ENCODE measurements at places on chromosomes 1 and 21.

GRCh38 chr1:226764533-226764932 is 25.5 kb upstream of the ITPKB start:
- DNase-seq = no peak

- DNase-seq = no peak
These were observed 50.6 kb upstream of the SLC35A3 start for GRCh38 chr1:99919220-99919619.

- DNase-seq = no peak
These were observed 18.6 kb downstream of the RO60 start for GRCh38 chr1:193077991-193078390.

GRCh38 chr1:21541835-21542234 is 32.6 kb downstream of the ALPL start:
- DNase-seq = no peak

- no peak for DNase-seq
These were observed 5.5 kb upstream of the RGS21 start for GRCh38 chr1:192311281-192311680.

DNA sequence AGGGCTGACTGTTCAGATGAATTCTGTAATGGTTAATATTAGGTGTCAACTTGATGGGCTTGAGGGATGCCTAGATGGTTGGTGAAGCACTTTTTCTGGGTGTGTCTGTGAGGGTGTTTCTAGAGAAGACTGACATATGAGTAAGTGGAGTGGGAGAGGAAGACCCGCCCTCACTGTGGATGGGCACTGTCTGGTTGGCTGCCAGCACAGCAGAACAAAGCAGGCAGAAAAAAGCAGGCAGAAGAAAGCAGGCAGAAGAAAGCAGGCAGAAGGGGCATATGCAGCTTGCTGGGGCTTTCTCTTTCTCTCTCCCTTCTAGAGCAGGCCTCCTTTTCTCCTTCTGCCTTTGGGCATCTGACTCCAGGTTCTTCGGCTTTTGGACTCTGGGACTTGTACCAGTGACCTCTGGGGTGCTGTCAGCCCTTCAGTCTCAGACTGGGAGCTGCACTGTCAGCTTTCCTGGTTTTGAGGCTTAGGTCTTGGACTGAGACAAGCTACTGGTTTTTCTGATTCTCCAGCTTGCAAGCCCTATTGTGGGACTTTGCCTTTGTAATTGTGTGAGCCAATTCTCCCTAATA is 42.9 kb upstream of the CD2 start:
- no peak for DNase-seq

DNA sequence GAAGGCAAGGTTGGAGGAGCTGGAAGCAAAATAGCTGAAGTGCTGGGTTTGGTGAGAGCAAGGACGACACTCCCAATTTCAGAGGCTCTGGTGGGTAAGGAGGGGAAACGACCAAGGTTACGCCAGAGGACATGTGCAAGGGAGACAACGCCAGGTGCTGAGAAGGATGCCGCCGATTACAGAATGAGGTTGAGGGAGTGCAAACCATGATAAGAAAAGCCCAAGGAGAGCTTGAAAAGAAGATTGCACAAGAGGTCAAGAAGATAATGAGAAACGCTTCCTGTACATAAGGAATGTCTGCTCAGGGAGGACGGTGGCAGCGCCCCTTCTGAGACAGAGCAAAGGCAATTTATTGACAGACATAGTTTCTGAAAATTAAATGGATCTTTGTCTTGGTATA is 382.0 kb upstream of the PROX1 start:
- DNase-seq = no peak

DNA sequence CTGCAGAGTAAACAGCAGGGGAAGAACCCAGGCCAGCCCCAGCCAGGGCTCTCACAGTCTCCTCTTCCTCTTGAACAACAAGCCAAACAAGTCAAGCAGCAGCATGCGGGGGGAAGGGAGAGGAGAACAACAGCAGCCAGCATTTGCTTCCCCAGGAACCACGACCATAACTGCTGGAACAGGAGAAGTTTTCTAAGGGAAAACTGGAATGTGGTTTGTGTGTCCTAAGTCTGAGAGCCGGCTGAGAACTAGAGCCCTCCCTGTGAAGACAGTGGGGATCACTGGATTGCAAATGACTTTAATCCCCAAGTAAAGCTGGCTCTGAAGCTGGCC is 48.2 kb downstream of the COQ8A start:
- no peak for DNase-seq

- no peak for DNase-seq
These were observed 370.6 kb downstream of the SIPA1L2 start for GRCh38 chr1:232259333-232259732.

DNA sequence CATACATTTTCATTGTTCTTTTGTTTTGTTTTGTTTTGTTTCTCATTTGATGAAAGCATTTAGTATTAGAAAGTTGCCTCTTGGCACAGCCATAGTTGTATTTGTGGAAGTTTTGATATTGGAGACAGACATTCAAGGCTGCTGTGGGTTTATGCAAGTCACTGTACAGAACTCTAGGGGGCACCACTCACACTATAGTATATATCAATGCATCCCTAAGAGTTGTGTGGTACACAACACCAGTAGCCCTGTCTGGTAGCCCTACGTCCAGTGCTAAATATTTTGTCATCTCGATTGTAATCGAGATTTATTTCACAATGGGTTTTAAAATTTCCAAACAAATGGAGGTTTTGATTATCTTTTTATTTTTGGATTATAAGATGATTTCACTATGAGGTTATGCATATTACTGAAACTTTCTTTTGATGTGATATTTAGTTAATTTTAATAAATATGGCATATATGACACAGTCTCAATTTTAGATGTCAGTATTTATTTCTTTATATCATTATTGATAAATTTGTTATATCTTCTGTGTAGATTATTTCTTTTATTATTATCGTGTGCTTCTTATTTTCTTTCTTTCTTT is 112.2 kb downstream of the NR5A2 start:
- no peak for DNase-seq

DNA sequence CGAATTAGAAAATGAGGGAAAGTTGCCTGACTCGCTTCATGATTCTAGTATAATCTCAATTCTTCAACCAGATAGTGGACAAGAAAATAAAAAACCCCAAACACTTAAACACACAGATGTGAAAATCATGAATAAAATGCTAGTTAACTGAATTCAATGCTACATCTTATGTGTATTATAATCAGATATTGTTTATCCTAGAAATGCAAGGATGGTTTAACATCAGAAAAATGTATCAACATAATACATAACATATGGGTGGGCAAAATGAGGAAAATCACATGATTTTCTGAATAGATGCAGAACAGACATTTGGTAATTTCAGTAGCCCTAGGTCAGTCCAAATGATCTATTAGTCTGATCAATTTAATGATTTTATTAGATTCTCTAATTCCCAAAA is 97.2 kb downstream of the SIM2 start:
- DNase-seq = no peak

DNA sequence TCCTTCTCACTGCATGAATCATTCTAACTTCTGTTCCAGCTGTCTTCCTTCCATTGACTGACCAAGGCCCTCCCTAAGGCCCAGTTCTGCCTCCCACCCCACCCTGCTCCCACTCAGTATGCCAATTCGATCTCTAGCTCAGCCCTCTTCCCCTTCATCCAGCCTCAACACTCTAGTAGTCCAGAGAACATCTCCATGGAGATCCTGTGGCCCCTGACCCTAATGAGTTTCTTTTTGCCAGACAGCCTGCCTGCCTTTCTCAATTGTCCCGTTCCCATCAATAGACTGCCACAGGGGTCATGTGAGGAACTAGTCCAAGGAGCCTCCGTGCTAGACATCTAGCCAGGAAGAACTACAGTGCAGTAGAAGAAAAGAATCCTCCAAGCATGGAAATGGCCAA is 26.4 kb downstream of the RRAGC start:
- DNase-seq = no peak

DNA sequence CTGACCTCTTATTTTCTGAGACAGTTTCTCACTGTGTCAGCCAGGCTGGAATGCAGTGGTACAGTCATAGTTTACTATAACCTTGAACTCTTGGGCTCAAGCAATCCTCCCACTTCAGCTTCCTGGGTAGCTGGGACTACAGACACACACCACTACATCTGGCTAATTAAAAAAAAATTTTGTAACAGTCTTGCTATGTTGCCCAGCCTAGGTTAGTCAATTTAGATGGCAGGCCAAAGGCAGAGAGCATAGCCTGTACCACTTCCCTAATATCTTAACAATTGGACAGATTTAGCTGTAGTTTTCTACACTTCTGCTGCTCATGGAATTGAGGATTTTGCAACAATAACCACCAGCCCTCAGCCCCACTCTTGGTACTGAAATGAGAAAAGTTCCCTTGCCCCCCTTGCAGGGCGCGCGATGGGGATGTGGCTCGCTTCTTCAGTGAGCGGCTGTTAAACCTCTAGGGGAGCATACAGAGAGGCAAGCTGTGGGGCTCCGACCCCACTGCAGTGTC is 34.9 kb upstream of the PTGFRN start:
- no peak for DNase-seq

DNA sequence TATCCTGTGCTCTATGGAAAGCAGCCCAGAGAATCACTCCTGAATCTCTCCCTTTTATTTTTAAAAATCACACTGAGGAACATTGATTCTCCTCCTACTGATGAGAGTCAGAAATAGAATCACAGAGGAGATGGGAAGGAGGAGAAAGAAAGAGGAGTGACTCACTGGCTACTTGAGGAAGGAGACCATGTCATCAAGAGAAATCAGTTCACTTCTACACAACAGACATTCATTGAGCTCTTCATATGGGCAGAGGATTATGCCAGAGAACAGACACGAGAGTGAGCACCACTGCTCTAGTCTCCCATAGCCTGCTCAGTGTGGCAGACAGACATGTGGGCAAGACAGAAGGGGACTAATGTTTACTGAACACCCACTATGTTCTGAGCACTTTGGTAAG is 44.2 kb downstream of the RAB3B start:
- DNase-seq = no peak

GRCh38 chr1:58256546-58256945 is 290.0 kb downstream of the OMA1 start:
- DNase-seq = no peak

GRCh38 chr1:185668013-185668412 is 66.2 kb upstream of the HMCN1 start:
- no peak for DNase-seq

DNA sequence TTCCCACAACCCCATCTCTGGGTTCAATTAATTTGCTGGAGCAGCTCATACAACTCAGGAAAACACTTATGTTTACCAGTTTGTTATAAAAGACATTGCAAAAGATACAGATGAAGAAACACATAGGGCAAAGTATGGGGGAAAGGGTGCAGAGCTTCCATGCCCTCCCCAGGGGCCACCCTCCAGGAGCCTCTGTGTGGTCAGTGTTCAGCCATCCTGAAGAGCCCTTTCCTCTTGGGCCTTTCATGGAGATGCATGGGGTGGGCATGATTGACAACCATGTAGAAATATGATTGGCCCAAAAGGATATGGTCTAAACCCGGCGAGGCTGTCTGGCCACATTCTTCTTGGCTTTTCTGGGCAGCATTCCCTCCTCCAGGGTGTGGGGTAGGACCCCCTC is 56.8 kb upstream of the PDE9A start:
- no peak for DNase-seq

- DNase-seq = no peak
These were observed at the start of gene COL6A2 for GRCh38 chr21:46097336-46098293. Gene COL6A2, plus strand, starts transcription at chr21:46098112.

DNA sequence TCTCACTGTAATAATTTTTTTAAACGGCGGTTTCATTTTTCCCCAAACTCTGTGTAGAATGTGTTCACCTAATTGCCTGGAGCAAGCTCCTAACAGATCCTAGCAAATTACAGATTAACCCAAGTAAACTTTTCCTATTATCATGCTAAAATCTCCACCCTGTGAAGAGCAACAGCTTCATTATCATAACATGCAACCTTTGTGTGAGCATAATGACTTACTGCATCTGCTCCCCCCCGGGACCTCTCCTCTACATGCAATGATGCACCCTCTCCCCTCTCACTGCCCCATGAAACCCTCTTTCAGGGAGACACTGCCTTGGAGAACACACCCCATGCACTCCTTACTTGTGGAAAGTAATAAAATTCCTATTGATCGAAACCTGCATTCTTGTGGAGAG is 717.0 kb upstream of the TMPRSS15 start:
- no peak for DNase-seq

DNA sequence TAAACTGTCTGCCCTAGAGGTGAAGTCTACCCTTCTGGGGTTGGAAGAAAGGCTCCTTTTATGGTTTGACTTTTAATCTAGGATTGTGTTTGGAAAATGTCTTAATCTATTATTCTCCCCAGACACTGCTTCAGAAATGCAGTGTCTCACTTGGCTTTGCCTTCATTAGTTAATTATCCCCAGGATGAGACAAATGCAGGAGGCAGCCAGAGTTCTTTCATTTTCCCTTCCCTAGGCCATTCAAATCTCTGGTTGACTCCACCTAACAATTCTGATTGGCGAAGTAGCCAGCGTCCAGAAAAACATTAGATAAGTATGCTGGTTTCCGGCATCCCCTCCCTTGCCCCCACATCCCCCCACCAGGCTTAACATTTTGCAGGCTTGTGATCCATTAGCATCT is 325.8 kb upstream of the PBX1 start:
- no peak for DNase-seq

DNA sequence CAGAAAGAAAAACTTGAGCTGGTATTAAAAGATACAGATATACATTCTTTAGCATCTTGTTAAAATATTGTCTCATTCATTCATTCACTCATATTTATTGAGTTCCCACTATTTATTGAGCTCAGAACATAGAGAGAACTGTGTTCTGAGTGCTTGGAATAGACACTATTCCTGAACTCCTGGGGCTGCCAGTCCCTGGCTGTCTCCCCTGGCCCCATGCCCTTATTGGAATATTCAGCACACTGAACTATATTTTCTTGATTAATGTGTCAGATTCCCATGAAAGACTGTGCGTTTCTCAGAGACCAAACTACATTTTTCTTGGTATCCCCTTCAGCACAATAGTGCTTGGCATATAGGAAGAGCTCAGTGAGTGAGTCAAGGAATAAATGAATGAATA is 44.0 kb upstream of the DAB1 start:
- no peak for DNase-seq

- DNase-seq = peak; percentile 48
These were observed 49.8 kb upstream of the RIPK4 start for GRCh38 chr21:41816583-41817165.

- DNase-seq = no peak
These were observed 24.4 kb downstream of the PCP4L1 start for GRCh38 chr1:161282991-161283390.

DNA sequence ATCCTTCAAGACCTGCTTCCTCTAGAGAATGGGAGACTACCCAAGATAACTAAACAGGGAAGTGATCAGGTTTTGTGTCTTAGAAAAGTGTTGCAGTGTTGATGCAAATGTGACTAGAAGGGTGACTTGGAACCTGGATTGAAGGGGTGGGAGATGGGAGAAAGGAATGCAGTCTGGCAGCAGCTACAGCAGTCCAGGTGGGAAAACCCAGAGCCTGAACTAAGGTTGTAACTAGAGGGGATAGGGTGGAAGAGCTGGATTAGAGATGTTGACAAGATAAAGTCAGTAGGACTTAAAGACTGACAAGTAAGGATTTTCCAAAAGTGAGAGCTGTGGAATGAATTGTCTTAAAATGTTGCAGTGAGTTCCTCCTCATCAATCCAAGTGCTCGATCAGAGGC is 7.1 kb upstream of the SHISA4 start:
- no peak for DNase-seq

- DNase-seq = no peak
These were observed 12.6 kb downstream of the CD2 start for GRCh38 chr1:116766616-116767469.

All from activated naive CD4-positive, alpha-beta T cell (primary cell).